NCI-H2081 treated with DMSO at 0.1 percent for 48 hours (cell line): ENCODE measurements at places on chromosomes 2 and 18.

GRCh38 chr2:200966770-200967169 lies 3.3 kb upstream of the ORC2 start:
- no peak for DNase-seq

DNA sequence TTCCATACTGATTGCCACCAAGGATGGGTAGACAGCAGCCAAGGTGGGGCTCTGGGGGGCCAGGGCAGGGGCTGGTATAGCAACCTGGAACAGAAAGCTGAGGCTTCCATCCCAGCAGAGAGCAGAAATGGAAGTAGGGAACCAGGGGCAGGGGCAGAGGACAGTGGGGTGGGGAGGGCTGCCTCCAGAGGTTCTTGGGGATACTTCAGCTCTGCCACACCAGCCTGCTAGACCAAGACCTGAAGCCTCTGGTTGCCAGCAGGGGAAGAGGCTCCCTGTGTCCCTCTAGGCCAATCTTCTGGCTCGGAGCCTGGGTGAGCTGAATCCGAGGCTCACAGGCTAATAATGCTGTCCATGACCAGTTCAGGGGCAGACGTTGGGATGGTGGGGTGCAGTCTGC lies 329.0 kb downstream of the DYSF start:
- no peak for DNase-seq

- no peak for DNase-seq
These were observed 3.4 kb upstream of the NARS1 start for GRCh38 chr18:57624988-57625387.

DNA sequence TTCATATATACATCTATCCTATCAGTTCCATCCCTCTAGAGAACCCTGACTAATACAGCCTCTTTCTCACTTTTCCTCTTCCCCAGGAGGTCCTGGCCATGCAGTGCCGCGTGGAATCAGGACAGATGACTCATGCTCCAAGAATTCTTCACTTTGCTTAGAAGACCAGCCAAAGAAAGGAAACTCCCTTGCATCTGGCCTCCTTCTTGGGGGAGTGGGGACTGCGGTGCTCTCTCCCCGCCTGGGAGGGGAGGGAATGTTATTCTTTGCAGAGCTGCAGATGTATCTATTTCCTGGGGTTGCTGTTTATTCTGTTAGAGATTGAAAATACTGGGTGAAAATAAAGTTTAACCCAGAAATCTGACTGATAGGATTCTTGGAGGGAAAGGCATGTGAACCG lies 111.5 kb upstream of the SH3BP4 start:
- no peak for DNase-seq

DNA sequence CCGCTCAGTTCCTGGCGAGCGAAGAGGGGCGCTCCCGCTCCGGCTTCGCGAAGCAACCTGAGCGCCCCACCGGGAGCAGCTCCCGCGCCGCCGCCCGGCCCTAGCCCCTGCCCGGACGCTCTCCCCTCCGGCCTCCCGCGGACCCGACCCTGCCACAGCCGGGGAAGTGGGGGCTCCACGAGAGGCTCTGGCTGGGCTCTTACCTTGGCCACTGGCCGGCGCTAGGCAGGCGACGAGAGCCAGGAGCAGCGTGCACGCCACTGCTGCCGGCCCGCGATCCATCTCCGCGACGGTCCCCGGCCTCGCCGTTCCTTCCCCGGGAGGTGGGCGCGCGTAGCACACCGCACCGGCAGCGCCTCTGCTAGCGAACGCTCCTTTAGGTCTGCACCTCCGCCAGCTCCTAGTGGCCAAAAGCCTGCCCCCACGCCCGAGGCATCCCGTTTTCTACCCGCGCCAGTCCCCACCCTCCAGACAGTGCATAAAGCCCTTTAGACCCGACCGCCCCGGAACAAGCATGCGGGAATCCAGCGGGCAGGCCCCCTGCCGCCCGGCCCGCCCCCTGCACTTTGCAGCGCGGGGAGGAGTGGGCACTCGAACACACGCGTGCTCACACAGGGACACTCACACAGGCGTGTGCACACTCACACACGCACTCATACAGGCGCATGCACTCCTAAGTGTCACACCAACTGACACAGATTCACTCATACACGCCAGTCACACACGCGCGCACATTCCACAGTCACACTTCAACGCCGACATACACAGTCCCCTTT lies at the start of gene LRP2:
TSS of gene LRP2 (minus strand) at position 417 of the 776 bp plus-strand sequence. CDS start at position 282, 135 bp downstream.
- no peak for DNase-seq

DNA sequence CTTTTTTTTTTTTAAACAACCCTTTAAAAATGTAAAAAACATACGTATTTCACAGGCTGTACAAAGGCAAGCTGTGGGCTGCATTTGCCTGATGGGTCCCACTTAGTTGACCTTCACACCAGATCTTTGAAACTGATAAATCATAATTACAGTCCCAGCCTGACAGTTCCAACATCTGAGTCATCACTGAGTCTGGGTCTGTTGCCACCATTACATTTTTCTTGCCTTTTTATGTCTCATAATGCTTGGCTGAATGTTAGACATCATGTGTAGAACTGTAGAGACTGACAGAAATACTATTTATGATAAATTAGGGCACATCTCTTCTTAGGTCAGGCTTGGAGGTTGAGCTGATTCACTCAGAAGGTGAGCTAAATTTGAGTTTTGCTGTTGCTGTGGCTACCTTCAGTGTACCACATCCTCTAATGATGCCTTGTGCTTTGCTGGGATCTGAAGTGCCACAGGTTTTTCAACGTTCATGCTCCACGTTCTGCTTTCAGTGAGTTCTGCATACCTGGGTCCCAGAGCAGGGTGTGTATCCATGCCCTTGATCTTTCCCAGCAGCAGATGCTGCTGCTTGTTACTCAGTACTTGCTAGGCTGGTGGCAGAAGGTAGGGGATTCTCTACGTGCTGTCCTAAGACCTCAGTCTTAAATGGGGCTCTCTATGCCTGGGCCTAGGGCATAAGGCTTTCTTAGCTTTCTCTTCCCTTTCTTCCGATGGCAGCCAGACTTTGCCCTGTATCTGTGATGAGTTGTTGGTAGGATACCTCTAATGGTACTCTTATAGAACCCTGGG lies 160.6 kb upstream of the SMAD7 start:
- DNase-seq: no peak

GRCh38 chr2:16255120-16255519 lies 314.8 kb downstream of the MYCN start:
- DNase-seq: no peak

DNA sequence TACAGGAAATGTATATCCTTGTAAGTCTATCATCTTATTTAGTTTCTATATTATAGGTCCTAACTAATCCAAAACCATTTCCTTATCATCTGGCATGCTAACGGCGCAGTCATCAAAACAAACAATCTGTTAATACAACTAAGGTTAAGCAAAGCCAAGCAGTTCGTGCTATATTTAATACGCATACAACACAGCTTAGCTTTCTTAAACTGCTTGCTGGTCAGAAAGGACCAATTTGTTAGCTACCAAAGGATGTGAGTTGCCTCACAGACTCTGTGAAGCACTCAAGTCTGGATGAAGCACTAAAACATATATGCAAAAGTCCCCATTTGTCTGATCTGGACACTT lies 67.0 kb downstream of the ZEB2 start:
- DNase-seq: no peak

DNA sequence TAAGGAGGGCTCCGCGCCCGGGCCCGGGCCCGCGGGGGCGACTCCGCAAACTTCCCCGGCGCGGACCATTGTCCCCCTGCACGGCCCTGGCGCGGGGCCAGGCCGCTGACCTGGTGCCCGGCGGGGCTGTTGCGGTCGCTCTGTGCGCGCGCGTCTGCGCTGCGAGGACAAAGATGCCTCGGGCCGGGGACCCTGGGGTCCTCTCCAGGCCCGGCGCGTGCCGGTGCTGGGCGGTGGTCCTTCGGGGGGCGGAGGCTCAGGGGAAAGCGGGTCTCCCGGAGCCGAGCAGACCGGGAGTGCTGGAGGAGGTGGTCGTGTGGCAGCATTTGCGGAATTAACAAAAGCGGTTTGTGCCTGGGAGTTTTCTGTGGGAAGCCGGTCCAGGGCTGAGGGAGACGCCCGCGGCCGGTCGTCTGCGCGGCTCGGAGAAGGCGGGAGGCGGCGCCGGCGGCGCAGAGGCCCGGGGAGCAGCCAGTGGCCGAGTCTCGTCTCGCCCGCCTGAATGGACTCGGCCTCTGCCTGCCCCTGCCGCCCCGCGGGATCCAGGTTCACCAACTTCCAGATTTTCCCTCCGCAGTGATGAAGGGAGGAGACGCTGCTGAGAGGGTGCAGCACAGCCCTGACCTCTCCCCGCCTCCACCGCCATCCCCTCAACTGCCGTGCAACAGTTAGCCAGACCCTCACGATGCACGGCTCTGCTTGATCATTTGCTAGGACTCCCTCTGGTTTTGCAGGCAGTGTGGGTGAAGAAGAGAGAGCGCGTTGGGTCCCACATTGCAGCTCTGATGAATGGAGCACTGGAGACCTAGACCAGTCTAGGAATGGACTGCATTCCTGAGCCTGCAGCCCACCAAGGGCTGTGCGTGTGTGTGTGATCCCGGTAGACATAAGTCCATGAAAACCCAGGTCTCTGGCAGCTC lies 705 bp downstream of the EFR3B start:
- no peak for DNase-seq

DNA sequence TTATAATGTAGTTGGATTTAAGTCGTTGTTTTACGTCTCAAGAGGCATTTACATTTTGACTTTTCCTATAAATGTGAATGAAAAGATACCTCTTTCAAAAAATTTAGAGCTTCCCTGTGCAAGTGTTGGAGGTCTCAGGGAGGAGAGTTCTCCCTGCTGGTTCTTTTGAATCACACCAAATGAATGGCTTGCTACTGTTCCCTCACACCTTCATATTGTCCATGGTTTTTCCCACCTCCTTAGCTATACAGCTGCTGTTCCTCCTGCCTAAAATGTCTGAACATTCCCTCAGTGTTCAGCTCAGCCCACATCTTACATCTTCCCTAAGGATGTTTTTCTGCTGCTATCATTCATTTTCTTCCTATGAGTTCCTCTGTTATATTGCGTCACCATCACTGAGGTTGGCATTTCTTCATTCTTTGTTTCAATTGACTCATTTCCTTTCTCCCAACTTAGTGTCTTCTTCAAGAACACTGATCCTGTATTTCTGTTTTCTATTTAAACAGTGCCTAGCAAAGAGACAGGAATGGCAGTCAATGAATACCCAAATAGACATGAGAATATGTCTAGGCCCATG lies 46.0 kb downstream of the COX7A2L start:
- DNase-seq: no peak

- DNase-seq: no peak
These were observed 142.4 kb downstream of the NEDD4L start for GRCh38 chr18:58186258-58186948.

DNA sequence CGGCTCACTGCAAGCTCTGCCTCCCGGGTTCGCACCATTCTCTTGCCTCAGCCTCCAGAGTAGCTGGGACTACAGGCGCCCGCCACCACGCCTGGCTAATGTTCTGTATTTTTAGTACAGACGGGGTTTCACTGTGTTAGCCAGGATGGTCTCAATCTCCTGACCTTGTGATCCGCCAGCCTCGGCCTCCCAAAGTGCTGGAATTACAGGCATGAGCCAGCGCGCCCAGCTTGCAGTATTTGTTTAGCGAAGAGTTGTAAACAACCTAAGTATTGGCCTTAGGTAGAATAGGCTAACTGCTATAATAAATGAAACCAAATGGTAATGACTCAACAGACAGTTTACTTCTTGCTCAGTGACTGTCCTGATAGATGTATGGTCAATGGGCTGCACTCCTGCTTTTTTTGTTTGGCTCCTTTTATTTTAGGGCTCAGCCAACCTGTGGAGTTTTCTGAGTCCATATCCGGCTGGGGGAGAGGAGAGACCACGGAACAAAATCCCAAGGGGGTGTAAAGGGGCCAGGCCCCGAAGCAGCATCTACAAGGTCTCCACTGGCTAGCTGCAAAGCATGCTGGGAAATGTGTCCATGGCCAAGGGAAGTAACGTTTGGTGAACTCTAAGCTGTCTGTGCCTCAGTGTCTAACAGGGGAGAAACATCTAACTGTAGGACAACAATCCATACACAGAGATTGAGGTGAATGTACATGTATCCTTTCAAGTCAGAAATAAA lies 841.0 kb upstream of the ID2 start:
- no peak for DNase-seq

GRCh38 chr2:64632835-64633819 lies 20.6 kb downstream of the SERTAD2 start:
- no peak for DNase-seq

GRCh38 chr18:2471523-2471922 lies 99.8 kb downstream of the METTL4 start:
- DNase-seq: no peak

GRCh38 chr2:234597576-234597861 lies 100.6 kb upstream of the ARL4C start:
- DNase-seq: no peak

GRCh38 chr18:29326214-29326613 lies 1149.3 kb upstream of the CDH2 start:
- no peak for DNase-seq

GRCh38 chr2:19461504-19462255 lies 103.3 kb upstream of the OSR1 start:
- DNase-seq: no peak

- DNase-seq: no peak
These were observed 122.9 kb downstream of the MRO start for GRCh38 chr18:50696929-50697328.

GRCh38 chr18:37565101-37565976 lies at the start of gene CELF4:
TSS of gene CELF4 (minus strand) at chr18:37565798.
- no peak for DNase-seq

- DNase-seq: no peak
These were observed 72.8 kb upstream of the MC4R start for GRCh38 chr18:60445341-60445740.

DNA sequence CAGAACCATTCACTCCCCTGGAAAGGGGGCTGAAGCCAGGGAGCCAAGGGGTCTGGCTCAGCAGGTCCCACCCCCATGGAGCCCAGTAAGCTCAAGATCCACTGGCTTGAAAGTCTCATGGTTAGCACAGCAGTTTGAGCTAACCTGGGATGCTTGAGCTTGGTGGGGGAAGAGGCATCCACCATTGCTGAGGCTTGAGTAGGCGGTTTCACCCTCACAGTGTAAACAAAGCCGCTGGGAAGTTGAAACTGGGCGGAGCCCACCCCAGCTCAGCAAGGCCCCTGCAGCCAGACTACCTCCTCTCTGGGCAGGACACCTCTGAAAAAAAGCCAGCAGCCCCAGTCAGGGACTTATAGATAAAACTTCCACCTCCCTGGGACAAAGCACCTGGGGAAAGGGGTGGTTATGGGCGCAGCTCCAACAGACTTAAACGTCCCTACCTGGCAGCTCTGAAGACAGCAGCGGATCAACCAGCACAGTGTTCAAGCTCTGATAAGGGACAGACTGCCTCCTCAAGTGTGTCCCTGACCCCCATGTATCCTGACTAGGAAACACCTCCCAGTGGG lies 14.7 kb upstream of the TTC32 start:
- DNase-seq: no peak

- no peak for DNase-seq
These were observed 21.6 kb upstream of the B3GNT7 start for GRCh38 chr2:231373786-231374349.

- DNase-seq: no peak
These were observed 341.3 kb downstream of the TSN start for GRCh38 chr2:122096761-122097160.
